ENCODE measurements at places on chromosomes 16 and 17.

- DNase-seq, result no peak
Measured at GRCh38 chr17:18958611-18959010, 6.6 kb downstream of the SLC5A10 start.

- no peak for DNase-seq
Measured at GRCh38 chr17:40612599-40613244, 34.9 kb downstream of the SMARCE1 start.

- DNase-seq, result no peak
Measured at GRCh38 chr16:85459529-85460251, 153.4 kb upstream of the GSE1 start.

GRCh38 chr16:85735225-85735635 lies 15.7 kb downstream of the C16orf74 start:
- no peak for DNase-seq

DNA sequence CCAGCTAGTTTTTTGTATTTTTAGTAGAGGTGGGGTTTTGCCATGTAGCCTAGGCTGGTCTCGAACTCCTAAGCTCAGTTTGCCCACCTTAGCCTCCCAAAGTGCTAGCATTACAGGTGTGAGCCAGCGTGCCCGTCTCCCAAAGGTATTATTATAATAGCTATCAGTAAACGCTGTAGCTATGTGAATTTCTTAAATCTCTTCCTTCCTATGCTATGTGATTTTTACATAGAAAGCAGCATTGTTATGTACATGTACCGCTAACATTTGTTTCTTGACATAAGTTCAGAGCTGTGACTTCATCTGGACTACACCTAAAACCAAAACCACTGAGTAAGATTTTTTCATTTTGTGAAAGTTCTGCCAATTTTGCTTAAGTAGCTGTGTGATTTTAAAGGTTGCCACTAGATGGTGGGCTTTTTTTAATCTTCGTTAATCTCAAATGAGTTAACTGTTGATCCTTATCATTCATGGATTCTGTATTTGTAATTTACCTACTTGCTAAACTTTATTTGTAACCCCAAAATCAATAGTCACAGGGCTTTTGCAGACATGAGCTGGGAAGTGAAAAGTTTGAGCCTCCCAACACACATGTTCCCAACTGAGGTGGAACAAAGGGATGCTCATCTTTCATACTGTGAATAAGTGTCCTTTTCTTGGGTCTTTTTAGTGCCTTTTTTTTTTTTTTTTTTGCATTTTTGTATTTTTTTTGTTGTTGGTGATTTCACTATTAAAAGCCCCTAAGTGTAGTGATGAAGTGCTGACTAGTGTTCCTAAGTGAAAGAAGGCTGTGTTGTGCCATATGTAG lies 21.9 kb downstream of the PRKAR1A start:
- no peak for DNase-seq

GRCh38 chr17:74325376-74325742 lies 667 bp upstream of the KIF19 start:
- DNase-seq, result no peak

GRCh38 chr16:23855010-23855409 lies 19.2 kb downstream of the PRKCB start:
- DNase-seq, result no peak

GRCh38 chr16:87780385-87780989 lies 14.7 kb upstream of the KLHDC4 start:
- peak; percentile 52 for DNase-seq

GRCh38 chr16:29148131-29148691 lies 163.4 kb downstream of the LAT start:
- no peak for DNase-seq

DNA sequence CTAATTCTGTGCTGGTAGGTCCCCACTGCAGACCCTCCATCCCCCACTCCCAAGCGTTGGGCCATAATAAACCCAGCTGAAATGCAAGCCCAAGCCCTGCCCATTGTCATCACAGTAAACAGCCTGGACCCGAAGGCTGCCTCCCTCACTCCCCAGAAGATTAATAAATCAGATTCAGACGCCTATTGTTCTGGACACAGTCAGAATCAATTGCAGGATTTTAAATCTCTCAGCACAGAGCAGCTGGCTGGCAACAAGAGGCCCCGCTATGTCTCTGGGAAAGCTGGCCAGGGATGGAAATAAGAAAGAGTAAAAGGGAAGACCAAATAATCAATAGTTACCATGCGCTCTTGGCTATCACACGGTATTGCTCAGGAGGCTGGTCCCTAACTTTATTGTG lies 93.9 kb downstream of the C17orf67 start:
- no peak for DNase-seq

GRCh38 chr17:8841844-8842243 lies 25.6 kb downstream of the PIK3R6 start:
- no peak for DNase-seq

DNA sequence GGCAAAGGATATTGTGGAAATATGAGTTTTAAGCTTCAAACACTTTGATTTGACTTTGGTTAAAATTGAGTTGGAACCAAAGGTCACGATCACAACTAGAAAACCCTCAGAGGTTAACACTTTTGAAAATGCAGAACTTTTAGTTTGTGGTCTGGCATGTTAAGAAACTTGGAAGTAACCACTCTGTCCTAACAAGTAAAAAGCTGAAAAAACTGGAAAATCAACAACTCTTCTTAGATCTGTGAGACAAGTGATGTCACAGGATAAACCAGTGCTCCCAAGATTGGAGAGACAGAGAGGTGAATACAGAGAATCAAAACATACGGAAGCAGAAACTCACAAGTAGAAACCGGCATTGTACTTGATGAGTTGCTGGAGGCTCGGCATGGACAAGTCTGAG lies 17.4 kb downstream of the MFSD6L start:
- no peak for DNase-seq

GRCh38 chr17:51355441-51356410 lies 95.4 kb downstream of the UTP18 start:
- DNase-seq, result no peak
